Stimulated activated CD8-positive, alpha-beta memory T cell treated with anti-CD3 and anti-CD28 coated beads, Interleukin-4, amount 100 ng/mL, for 48 hours (primary cell): ENCODE measurements at places on chromosomes 1 and 21.

DNA sequence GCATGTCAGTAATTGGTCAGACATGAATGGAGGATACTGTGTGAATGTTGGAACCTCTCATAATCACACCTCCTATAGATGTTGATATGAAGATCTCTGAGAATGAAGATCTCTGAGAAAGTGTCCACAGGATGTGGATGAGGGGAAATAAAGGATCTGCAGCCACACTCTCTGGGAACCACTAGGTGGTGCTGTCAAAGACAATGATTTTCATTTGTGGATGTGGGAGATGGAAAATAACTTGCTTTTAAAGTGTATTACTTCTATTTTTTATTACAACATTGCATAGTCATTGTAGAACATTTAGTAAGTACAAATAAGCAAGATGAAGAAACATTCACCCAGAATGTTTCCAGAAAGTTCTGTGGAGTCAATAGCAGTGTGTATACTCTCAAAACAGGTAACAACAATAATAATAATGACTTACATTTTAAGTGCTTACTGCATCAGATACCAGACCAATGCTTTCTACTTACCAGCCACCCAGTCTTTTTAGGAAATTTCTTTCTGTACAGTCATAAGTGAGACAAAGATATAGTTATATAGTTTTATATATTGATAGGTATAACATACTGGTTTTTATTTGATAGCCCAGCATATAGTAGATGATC, 128.2 kb downstream of the ATG4C start:
- no peak for DNase-seq

GRCh38 chr1:81594206-81594605, 206.5 kb upstream of the ADGRL2 start:
- no peak for DNase-seq

DNA sequence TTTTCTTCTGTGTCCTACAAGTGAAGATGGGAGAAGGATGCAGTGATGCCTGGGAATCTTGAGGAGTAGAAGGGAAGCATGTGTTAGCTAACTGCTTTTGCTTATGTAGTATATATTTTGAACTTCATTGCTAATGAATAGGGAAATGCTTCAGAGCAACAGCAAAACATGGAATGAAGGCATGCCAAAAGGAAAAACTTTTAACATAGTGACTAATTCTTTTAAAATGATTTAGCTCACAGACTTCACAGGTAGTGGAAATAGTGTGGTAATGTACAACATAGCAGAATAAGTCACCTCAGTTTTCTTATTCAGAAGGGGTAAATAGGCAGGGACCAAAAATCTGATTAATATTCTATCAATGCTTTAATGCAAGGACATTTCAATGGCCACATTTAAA, 95.5 kb downstream of the LYPLAL1 start:
- DNase-seq, result no peak

DNA sequence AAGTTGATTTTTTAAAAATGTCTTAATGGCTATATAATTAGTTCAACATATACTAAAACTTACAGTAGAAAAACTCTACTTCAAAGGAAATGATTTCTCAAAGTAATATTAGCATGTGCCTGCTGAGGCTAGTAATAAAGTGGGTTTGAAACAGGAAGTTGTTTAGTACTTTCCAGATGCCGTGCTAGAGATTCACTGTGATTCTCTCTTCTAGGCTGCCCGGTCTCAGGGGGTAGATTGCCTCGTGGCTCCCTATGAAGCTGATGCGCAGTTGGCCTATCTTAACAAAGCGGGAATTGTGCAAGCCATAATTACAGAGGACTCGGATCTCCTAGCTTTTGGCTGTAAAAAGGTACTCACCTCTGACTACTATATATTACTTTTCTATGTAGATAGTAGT, 9.1 kb downstream of the EXO1 start:
- no peak for DNase-seq

- DNase-seq, result no peak
Observed at GRCh38 chr1:72097851-72098570, 184.3 kb downstream of the NEGR1 start.

DNA sequence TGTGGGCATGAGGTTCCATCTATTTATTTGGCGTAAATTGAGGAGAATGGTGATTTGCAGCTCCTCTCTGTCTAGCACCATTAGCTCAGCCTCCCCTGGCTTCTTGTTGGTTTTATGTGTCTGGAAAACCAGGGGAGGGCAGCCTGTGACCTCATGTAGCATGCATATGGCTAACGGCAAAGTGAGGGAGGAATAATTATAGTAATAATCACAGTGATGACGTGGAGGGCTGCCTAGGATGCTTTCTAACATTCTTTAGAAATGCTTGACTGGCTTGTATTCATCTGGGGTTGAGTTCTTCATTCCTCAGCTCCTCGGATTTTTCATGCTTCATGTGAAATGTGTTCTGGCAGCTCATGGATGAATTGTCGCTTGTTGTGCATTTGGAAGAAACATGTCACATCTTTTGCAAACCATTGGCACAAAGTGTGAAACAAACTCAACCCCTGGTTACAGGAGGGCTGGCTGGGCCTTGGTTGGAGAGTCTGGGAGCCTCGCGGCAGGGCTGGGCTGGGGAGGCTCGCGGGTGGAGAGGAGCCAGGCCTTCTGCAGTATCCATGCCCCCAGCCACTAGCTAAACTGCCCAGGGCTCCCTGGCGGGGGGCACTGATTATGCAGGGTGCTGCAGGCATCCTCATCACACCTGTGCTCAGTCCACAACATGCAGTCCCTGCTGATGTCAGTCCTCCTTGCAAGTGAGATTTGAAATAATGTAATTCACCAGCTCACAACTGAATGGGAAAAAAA, 149.6 kb downstream of the DISC1 start:
- DNase-seq, result no peak

DNA sequence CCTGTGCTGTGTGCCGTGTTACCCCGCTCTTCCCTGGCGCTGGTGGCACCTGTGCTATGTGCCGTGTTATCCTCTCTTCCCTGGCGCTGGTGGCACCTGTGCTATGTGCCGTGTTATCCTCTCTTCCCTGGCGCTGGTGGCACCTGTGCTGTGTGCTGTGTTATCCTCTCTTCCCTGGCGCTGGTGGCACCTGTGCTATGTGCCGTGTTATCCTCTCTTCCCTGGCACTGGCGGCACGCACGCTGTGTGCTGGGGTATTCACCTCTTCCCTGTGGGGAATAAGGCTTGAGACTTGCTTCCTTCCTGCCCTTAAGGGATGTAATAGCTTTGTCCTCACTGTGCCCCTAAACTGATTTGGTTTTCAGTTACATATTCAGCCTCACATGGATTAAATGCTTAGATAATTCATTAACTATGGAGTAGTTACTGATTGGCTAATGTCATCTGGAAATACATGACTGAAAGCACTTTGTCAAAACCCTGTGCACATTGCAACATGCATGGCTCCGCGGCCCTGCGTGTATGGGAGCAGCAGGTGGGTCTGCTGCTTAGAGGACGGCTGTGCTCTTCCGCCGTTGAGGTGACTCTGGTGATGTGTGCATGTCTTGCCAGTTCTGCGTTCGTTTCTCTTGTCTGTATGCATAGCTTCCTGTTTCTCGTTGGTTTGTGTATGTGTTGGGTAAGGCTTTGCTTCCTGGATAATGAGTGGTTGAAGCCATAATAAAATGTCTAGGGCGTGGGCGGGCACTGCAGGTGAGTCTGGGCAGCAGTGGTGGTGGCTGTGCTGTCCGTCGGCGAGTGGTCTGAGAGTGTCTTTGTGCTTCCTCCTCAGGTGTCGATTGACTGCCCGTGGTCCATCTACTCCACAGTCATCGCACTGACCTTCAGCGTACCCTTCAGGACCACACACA, 17.9 kb upstream of the PWP2 start:
- peak; percentile 37 for DNase-seq

GRCh38 chr1:186792870-186793581, 35.7 kb upstream of the PLA2G4A start:
- no peak for DNase-seq

GRCh38 chr1:28855469-28855951, 43.5 kb downstream of the OPRD1 start:
- DNase-seq, result no peak

DNA sequence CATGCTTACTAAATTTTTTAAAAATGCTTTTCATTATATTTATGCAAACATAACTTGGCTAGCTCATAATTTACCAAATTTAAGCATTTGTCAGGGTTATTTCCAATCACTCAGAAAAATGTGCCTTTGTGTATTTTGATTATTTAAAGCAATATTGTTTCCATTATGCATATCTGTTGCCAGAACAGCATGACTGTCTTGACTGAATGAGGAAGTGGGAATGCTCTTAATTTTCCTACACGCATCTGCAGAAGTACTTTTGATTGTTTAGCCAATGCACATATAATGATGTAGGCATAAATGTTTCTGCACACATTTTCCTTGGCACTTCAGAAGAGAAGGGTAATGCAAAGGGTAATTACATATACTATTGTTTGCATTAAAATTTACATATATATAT, 92.5 kb upstream of the ADGRL2 start:
- no peak for DNase-seq

DNA sequence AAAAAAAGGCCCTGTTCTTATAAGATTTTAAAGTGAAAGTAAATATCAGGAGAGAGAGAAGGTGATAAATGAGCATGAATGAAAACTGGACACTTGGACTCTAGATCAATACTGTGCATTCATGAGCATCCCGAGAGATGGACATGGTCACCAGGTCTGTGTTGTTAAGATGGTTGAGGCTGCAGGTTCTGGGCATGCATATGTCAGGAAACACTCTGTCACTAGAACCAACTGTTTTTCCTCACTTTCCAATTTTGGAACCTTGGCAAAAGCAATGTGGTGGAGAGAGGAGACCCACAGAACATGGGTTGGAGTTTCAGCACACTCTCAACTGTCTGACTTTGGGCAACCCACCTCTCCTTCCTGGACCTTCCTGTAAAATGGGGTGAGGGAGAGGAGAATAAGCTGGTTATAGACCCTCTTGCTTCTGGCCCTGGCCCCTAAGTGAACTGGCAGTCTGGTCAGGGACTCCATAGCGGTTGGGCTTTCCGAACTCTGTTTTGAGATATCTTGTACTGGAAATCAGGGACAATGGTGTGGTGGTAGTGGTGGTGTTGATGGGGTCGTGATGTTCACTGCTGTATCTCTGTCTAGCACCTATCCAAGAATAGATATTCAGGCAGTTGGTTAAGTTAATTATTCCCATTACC, 4.2 kb downstream of the MAN1C1 start:
- no peak for DNase-seq

- DNase-seq, result no peak
Observed at GRCh38 chr1:43990271-43991199, 864 bp upstream of the CCDC24 start.

GRCh38 chr1:180252638-180253536, 22.8 kb downstream of the LHX4 start:
- peak; percentile 91 for DNase-seq

- no peak for DNase-seq
Observed at GRCh38 chr21:38988509-38989378, 183.0 kb downstream of the ETS2 start.

GRCh38 chr1:62823556-62823955, 39.6 kb downstream of the ATG4C start:
- no peak for DNase-seq

- DNase-seq, result peak; percentile 79
Observed at GRCh38 chr1:113871597-113872113, at the start of gene PTPN22. Gene PTPN22, minus strand, starts transcription at chr1:113871712.

DNA sequence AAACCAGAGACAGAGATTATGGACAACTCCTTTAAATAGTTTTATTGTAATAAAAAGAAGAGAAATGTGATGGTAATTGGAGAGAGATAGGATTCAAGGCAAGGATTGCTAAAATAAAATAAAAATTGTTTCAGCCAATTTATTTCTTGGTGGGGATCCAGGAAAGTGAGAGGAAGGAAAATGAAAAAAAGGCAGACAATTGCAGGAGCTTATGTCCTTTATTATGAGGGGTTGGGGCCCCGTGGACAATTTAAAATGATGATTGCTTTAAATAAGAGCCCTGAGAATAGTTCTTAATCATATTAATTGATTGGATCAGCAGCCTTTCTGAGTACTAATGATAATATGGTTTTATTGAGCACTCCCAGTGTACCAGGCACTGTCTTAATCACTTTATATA, 40.2 kb downstream of the RGS2 start:
- no peak for DNase-seq

DNA sequence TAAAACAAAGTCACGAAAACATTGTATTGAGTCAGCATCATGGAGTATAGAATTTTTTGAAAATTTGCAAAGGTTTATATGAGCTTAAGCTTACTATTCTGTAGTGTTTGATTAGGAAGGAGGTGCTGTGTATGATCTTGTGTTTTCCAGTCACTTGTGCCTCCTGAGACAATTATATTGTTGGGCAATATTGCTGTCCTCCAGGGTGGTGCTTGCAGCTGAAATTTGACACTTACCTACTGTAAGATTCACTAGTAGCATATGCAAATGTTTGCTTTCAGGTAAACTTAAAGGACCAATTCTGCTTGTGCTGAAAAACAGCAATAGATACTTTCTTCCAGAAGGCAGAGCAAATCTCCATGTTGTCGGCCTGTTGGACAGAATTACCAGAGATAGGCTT, 268.0 kb downstream of the TGFB2 start:
- no peak for DNase-seq

DNA sequence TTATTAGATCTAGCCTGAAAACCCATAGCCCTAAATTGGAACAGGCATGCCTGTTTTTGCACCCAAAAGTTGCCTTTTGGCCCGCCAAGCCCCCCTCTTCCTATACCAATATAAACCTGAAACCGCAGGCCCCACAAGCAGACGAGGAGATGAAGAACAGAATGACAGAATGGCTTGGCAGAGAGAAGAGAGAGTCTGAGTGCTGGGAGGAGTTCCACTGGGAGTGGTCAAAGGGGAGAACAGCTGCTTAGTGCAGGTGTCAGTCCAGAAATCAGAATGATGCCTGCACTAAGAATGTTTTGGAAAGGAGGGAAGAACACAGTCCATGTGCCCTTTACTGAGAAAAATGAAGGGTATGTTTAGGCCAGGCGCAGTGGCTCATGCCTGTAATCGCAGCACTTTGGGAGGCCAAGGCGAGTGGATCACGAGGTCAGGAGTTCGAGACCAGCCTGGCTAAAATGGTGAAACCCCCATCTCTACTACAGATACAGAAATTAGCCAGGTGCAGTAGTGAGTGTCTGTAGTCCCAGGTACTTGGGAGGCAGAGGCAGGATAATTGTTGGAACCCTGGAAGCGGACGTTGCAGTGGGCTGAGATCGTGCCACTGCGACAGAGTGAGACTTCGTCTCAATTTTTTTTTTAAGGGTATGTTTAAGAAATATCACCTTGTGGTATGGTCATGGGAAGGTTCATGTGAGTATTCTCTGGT, 9.4 kb downstream of the DYRK1A start:
- DNase-seq, result no peak

GRCh38 chr1:65250826-65251225, 58.5 kb upstream of the DNAJC6 start:
- no peak for DNase-seq
